Activated CD4-positive, alpha-beta T cell treated with anti-CD3 and anti-CD28 coated beads, Interleukin-2, amount 50 U/mL, for 1 hour (primary cell): ENCODE measurements at places on chromosomes 2 and 18.

DNA sequence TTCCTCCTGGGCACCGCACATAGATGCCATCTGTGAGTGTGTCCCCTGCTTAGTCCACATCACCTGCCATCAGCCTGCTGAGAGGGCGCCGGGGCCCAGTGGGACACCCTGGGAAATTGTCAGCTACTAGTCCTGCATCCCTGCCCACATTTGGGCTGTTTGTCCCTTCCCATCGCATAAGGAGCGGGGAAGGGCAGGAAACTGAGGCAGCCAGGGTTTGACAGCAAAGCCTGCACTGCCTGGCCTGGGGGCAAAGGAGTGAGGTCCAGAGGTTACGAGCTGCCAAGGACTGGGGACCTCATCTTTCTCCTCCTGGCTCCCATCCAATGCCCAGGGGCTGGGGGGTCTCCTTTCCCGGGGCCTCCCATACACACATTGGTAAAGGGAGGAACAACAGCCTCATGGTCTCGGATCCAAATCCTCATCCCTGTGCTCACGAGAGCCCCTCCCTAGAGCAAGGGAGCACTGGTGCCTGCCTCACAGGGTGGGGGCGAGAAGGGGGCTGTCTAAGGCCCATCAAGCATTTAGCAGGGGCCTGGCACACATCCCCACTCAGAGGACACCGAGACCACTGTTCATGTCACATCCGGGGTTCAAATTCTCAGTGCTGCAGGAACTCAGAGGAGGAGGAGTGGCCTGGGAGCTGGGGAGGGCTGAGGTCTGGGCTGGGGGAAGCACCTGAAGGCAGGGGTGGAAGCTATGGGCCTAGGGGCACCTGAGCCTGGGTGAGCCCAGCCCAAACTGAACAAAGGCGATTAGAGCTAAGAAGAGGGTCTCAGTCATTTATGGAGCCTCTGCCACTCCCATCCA lies 113.8 kb downstream of the SMAD7 start:
- DNase-seq: no peak

DNA sequence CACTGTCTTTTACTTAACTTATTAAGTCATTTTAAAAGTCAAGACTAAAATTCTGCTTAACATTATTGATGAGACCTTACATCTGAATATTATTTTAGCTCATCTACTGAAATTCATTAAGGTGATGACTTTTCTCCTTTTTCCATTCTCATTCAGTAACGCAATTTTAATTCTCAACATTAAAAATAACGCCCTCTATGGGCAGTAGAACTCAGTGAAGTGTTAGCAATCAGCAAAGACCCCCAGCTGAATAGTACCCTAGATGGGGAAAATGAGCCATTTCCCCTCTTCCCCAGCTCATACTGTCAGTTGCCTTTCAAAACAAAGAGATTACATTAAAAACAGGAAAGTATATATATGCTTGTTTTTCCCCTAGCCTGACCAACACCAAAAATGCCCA lies 203.3 kb downstream of the NR4A2 start:
- DNase-seq: no peak

- DNase-seq: no peak
These were observed 26.1 kb downstream of the KCTD18 start for GRCh38 chr2:200483729-200484198.

- DNase-seq: no peak
These were observed 167.4 kb upstream of the GATA6 start for GRCh38 chr18:22001912-22002487.

DNA sequence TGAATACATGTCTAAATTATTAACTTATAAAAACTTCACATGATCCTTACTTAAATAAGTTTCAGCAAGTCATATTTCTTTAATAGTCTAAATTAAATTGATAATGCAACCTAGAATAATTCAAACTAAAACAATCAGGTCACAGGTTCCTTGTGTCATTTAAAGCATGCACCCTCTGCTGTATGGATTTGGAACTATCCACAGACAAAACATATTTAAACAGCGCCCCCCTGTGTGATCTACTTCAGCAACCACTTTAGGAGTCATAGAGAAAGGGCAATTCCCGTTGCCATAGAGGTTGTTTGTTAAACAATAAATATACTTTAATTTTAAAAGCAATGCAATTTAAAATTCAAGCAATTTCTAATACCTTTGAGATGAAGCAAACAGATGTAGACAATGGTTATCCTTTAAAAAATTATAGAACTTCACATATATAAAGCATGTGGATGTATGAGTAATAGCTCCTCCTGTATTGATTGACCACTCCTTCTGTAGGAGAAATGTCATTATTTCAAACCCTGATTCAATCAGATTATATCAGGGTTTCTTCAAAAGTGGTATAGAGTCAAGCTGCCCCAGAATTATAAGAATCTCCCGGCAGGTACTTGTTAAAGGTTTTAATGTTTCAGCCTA lies 21.2 kb downstream of the GRB14 start:
- DNase-seq: no peak

GRCh38 chr2:143000599-143000998 lies 123.1 kb downstream of the KYNU start:
- DNase-seq: no peak

GRCh38 chr2:172214252-172214651 lies 111.6 kb upstream of the DLX2 start:
- no peak for DNase-seq

DNA sequence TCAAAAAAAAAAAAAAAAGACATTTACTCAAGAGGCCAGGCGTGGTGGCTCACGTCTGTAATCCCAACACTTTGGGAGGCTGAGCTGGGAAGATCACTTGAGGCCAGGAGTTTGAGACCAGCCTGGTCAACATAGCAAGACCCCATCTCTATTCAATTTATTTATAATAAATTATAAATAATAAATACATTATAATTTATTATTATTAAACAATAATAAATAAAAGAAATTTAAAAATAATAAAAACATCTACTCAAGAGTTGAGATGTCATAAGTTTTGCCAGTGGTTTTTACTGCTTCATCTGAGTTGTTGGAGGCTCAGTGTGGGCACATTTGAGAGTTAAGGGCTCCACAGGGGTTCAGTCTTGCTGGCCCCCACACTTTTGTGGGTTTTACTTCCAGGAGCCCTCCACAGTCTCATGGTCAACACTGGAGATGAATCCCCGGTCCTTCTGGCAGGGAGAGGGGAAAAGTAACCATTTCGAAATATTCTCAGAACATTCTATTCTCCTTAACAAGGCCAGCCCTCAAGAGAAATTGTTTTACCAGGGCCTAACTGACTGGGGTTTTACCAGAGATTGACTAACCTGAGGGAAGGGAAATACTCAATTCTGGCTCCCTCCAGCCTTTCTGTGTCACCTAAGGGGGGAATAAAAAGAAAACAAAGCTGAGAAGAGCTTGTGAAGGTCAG lies 51.6 kb upstream of the NCOA1 start:
- DNase-seq: no peak

- DNase-seq: no peak
These were observed 1530.9 kb upstream of the LRRTM1 start for GRCh38 chr2:81835321-81836000.

- DNase-seq: no peak
These were observed 166.1 kb upstream of the OTX1 start for GRCh38 chr2:62884514-62884913.

GRCh38 chr18:9025091-9025838 lies 77.2 kb upstream of the NDUFV2 start:
- DNase-seq: no peak
